AG20443 (cell line): ENCODE measurements at places on chromosomes 12 and 14.

DNA sequence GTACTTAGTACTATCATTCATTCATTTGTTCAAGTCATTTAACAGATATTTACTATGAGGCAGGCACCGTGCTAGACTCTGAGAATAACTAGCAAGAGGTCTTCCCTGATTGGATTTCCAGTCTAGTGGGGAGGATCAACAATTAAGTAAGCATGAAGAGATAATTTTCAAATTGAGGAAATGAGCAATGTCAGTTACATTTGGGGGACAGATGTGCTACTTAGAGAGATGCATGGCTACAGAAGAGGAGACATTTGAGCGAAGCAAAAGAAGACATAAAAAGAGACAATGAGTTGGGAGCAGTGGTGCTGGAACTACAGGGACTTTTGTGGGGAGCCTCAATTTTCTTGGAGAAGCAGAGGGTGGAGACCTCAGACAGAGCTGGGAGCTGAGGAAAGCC, 7.7 kb downstream of the KCNA5 start:
- no peak for DNase-seq

GRCh38 chr14:60661721-60662120, 12.4 kb upstream of the SIX1 start:
- no peak for DNase-seq

GRCh38 chr14:95515080-95515489, 1.4 kb downstream of the SYNE3 start:
- DNase-seq: peak; percentile 55

- DNase-seq: no peak
Observed at GRCh38 chr12:15474766-15475165, 152.5 kb downstream of the PTPRO start.

GRCh38 chr12:77299910-77300669, 234.7 kb upstream of the E2F7 start:
- DNase-seq: peak; percentile 21
